ENCODE measurements at places on chromosomes 5 and 9. TPM values are rescaled to one million over a fixed set of nuclear protein-coding genes. Genes with fewer than 3 reads are reported as not detected.

PCDHB13 gene
- total RNA-seq: 1.6 TPM

PRRT1B gene
- not detected for total RNA-seq

HRH2 gene
- total RNA-seq: 0.09 TPM

PCDHGA12 gene
- 4.8 TPM for total RNA-seq

ANAPC2 gene
- 21.3 TPM for total RNA-seq

Measured in endothelial cell of coronary artery (primary cell).